ENCODE measurements at places on chromosomes 2 and 18. TPM values are rescaled to one million over a fixed set of nuclear protein-coding genes. Genes with fewer than 3 reads are reported as not detected.

The SKOR2 gene
- 0.81 TPM for total RNA-seq

GRCh38 chr2:182133195-182133891 is 147.7 kb downstream of the PPP1R1C start:
- no peak for DNase-seq

DNA sequence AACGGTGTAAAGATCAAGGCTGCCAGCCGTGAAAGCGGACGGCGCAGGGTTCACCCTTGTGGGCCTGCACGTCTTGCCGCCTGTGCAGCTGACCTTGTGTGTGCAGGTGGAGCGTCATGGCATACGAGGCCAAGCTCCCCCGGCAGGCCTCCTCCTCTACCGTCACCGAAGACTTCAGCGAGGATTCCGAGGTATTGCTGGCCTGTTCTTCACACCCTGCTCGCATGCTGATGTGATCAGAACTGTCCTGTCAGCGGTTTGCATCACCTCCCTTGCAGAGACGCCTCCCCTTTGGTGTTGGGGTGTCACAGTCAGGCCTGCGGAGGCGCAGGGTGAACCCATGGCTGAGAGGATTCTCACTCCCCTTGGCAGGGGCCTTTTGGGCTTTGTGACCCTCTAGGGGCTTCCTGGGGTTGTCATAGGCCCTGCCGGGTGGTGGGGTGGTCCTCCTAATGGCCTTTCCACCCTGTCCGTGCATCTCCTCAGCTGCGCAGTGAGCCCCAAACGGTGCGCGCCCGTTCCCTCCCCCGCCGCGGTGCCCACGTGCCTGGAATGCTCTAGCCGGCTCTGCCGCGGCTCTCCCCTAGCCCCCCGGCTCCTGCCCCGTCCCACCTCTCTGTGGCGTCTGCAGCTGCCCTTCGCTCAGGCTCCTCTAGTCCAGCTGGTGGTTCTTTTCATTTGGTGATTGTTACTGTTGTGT is 92.5 kb downstream of the DGKD start:
- DNase-seq: no peak

The MALL gene
- total RNA-seq: 82.7 TPM

- DNase-seq: peak; percentile 97
Observed at GRCh38 chr2:101308432-101309210, at the start of gene RNF149. Gene RNF149, minus strand, starts transcription at chr2:101308701. Its CDS starts 113 bp downstream, at chr2:101308588.

- no peak for DNase-seq
Observed at GRCh38 chr2:189681203-189681602, 6.7 kb downstream of the ANKAR start.

DNA sequence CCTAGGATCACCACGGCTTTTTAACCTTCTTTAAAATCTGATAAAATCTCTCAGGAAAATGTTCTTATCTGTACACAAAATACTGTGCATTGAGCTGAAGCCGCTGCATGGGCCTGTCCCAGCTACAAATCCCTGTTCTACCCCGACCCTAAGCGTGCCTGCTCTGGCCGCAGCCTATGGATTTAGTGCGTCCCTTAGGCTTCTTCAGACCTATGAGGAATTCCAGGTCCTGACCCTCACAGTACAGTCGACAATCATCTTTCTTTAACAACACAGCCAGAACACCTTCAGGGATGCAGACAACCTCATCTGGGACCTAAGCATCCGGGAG is 477 bp upstream of the WDCP start:
- DNase-seq: no peak

DNA sequence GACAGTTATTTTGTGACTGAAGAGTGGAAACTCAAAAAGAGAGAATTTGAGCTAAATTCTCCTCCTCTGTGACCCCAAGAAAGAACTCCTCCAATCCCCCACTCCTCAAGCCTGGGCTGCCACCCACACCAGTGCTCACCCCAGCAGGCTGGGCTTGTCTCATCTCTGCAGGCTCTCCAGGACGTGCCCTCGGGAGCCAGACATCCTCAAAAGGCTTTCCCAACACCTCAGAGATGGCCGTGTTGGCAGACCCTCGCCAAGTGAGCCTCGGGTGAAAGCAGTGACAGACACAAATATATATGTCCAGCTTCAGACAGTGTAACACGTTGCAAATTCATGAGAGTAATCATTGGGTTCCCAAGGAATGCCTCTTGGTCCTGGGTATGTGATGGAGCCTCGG is 377.7 kb upstream of the SALL3 start:
- no peak for DNase-seq

DNA sequence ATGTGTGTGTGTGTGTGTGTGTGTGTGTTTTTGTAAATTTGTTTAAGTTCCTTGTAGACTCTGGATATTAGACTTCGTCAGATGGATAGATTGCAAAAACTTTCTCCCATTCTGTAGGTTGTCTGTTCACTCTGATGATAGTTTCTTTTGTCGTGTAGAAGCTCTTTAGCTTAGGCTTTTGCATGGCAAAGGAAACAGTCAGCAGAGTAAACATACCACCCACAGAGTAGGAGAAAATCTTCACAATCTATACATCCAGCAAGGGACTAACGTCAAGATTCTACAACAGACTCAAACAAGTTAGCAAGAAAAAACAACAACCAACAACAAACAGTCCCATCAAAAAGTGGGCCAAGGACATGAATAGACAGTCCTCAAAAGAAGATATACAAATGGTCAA is 336.7 kb upstream of the ATP5MC3 start:
- no peak for DNase-seq

GRCh38 chr2:128545829-128546228 is 227.2 kb upstream of the HS6ST1 start:
- no peak for DNase-seq

- no peak for DNase-seq
Observed at GRCh38 chr2:196435189-196435588, 204.3 kb upstream of the CCDC150 start.

GRCh38 chr18:67549946-67550345 is 33.4 kb upstream of the DSEL start:
- no peak for DNase-seq

The ALK gene
- 7.7 TPM for total RNA-seq

The VSNL1 gene
- total RNA-seq: 4.1 TPM

GRCh38 chr2:145018502-145018901 is 498.6 kb upstream of the ZEB2 start:
- DNase-seq: no peak

DNA sequence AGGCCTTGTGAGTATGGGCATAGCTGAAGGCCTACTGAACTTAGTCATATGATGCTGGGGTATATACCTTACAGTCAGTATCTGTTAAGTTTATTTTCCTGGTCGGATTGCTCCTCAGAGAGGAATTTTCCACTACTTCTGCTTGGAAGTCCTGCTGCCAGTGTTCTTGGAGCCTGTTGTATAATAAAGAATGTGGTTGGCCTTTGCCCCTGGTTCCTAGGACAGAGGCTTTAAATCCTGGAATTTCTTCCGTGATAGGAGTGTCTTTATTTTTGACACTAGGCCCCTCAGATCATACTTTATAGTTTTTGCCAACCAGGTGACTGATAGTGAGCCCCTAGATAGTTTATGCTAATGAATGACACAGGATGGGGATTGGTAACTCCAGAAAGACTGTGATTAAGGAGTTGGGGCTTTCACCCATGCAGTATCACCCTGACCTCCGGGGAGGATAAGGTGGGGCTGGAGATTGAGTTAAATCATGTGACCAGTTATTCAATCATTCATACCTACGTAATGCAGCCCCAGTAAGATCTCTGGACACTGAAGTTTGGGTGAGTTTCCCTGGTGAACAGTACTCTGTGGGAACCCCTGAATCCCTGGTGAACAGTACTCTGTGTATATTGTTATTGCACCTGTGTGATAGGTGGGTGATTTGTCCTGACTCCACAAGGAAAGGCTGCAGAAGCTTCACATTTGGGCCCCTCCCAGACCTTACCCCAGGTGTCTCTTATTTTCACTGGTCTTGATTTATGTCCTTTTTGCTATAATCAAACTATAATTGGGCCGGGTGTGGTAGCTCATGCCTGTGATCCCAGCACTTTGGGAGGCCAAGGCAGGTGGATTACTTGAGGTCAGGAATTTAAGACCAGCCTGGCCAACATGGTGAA is 56.9 kb downstream of the COMMD1 start:
- no peak for DNase-seq

- no peak for DNase-seq
Observed at GRCh38 chr18:9854801-9855676, 30.7 kb upstream of the TXNDC2 start.

The SCYGR4 gene
- total RNA-seq: not detected

The TUBA4B gene
- not detected for total RNA-seq
